NCI-H1105 treated with DMSO at 0.1 percent for 48 hours (cell line): ENCODE measurements at places on chromosomes 7 and 10.

DNA sequence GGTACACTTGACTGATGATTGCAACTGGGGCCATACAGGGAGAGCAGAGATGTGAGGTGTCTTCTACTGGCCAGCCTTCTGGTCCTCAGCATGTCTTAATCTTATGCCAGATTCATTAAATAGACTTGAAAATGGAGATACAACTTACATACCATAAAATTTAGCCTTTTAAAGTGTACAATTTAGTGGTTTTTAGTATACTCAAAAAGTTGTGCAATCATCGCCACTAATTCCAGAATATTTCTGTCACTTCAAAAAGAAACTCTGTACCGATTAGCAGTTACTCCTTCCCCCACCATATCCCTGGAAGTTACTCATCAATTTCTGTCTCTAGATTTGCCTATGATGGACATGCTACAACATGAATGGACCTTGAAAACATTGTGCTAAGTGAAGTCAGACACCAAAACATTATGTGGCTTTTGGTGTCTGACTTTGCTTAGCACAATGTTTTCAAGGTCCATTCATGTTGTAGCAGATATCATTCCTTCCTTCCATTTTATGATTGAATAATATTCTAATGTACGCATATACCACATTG is 53.0 kb downstream of the SH2D4B start:
- DNase-seq = no peak

- no peak for DNase-seq
Measured at GRCh38 chr7:2866601-2867000, 22.5 kb upstream of the GNA12 start.

- no peak for DNase-seq
Measured at GRCh38 chr7:18638594-18639452, 143.3 kb downstream of the HDAC9 start.

DNA sequence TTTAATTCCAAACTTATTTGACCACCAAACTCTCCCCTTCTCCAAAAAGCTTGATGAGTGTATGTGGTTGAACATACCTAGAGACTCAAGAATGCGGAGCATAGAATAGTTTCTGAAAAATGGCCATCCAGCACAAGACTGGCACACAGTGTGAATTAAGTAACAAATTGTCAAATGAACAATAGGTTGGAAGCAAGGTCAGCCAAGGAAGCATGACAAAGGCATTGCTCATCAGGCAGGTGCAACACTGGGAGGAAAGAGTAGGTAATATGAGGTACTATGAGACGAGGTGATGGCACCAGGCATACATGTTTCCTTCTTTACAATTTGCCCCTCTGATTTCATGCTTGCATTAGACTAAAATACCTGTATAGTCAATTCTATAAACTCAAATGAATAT is 73.7 kb downstream of the DKK1 start:
- no peak for DNase-seq

GRCh38 chr7:10924370-10924769 is 49.3 kb upstream of the PHF14 start:
- DNase-seq = no peak

DNA sequence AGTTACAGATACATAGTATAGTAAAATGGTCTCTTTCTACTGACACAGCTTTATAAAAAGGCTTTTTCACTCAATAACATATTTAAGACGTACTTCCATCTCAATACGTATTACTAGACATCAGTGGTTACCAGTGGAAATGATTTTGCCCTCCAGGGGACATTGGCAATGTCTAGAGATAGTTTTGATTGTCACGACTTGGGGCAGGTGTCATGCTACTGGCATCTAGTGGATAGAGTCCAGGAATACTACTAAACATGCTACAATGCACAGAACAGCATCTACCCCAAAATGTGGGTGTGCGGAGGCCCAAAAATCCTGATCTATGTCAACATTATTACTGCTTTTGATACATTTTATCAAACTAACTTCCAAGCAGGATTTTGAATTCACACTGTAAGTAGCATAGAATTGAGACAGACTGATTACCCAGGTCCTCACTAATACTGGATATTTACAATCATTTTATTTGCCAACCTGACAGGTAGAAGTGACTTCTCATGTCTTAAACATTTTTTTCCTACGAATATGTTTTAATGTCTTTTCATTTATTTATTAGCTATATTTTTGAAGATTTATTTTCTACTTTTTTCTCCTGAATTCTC is 53.8 kb downstream of the HGF start:
- peak; percentile 47 for DNase-seq
